ENCODE measurements at places on chromosomes 3 and 15.

DNA sequence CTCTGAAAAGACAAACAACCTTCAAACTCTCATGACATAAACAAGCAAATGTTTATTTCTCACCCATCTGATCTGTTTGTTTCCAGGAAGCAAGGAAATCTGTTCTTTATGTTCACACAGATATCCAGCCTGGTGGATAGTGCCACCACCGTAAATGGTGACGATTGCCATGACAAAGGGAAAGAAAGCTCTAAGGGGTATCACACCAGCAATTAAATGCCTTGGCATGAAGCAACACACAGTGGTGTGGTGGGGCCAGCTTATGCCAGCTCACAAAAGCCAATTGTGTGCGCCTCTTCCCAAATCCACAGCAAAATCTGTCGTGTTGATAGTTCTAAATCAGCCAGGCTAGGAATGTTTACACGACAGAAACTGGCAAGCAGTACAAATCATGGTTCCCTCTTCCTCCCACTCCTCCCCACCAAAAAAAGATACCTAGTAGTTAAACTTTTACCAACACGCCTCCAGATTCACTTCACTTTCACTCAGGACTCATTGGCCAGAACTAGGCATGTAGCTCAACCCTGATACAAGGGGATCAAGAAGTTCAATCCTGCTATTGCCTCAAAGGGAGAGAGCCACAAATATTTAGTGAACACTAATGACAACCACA is 189.2 kb upstream of the SLCO3A1 start:
- DNase-seq, result no peak

GRCh38 chr3:30933478-30934207 is 39.2 kb upstream of the GADL1 start:
- no peak for DNase-seq

DNA sequence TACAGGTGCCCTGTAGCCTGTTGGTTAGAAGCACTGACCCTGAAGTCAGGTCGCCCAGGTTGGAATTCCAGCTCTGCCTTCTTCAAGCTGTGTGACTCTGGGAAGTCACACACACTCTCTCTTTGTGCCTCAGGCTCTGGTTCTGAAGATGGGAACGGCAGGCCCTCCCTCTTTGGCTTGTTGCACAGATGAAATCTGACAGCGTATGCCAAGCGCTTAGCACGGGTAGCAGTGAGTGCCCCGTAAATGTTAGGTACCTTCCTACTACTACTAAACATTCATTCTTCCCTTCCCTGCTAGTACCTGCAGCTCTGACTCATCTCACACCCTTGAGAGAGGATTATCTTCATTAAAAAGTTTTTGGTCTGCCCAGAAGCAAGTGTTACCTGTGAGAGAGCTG is 139.0 kb downstream of the PGPEP1L start:
- DNase-seq, result no peak

GRCh38 chr3:10365791-10366190 is 44.9 kb upstream of the SEC13 start:
- no peak for DNase-seq

DNA sequence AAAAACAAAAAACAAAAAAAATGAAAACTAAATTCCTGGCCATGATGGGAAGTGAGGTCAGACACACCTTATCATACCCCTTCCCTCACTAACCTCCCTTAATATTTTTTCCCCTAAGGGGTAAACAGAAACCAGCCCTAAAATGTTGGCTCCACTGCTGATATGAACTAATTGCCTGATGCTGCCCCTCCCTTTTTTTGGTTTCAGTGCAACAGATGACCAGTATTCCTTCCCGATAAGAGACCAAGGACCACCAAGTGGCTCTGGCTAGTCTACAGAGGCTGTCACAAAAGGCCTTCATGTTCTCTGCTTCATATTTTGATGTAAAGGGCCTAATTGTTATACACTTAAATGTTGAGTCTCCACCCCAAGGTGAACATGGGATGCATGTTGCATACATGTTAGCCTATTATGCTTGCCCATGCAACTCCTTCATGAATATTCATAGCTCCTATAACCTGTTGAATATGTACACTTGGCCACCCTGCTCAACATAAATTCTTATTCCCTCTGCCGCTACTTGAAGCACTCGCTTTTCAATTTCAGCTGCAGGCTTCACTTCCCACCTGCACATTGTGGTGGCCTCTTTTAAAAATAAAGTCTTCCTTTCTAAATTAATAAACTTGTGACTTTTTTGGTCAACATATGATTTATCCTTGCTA is 12.3 kb upstream of the STAC start:
- no peak for DNase-seq

DNA sequence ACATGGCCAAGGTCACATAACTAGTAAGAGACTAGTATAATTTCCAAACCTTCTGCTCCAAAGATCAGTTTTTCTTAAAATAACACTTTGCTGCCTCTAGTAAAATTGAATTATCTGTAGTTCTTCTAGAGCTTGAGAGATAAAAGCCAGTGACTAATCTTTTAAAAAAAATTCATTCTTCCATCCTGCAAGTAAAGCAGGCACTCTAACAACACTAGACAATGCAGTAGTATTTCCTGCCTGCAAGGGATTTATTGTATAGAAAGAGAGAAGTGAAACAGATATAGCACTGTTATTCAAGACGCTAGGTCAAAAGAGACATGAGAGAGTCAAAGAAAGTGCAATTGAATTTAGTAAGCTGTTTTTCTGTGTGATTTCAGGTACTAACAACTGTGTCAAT is 159.5 kb upstream of the TBC1D5 start:
- no peak for DNase-seq

DNA sequence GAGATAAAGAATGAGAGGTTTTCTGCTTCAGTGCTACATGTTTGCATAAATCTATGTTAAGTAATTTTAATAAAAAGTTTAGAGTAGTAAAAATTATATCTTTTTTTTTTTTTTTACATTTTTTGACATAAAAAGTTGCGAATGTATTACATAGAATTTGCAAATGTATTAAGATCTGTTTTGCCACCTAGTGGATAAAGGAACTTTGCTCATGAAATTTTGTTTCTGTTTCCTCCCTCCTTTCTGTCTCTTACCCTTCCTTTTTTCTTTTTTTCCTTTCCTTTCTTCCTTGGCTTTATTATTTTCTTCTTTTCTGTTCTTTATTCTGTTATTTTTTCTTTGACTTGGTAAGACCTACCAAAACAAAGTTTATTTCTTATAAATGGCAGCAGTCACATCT is 58.5 kb upstream of the UTS2B start:
- no peak for DNase-seq

GRCh38 chr15:85406916-85407315 is 26.5 kb downstream of the AKAP13 start:
- DNase-seq, result no peak

DNA sequence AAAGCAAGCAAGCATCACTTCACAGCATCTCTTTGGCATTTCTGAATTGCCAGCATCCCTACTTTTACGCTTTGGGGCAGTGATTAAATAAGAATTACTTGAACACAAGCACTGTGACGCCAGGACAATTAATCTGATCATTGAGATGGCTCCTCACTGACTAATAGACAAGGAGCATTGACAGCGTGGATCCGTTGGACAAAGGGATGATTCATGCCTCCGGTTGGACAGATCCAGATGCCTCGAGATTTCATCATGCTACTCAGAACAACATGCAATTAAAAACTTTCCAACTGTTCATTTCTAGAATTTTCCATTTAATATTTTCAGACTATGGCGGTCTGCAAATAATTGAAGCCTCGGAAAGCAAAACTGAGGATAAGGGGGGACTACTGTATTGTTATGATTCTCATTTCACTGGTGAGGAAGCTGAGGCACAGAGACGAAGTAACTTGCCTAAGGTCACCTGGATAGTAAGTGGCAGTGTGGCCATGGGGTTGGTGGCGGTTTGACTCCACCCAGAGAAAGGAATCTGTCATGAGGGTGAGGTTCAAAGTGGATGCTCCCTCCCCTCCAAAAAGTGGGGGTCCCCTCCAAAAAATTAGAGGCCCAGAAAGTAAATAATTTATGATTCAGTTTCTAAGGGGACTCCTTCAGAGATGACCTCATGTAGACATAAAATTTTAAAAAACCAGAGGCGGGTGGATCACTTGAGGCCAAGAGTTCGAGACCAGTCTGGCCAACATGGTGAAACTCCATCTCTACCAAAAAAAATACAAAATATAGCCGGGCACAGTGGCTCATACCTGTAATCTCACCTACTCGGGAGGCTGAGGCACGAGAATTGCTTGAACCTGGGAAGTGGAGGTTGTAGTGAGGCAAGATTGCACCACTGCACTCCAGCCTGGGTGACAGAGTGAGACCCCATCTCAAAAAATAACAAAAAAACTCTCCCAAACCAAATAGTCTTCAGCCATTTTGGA is 12.3 kb upstream of the PGPEP1L start:
- no peak for DNase-seq

DNA sequence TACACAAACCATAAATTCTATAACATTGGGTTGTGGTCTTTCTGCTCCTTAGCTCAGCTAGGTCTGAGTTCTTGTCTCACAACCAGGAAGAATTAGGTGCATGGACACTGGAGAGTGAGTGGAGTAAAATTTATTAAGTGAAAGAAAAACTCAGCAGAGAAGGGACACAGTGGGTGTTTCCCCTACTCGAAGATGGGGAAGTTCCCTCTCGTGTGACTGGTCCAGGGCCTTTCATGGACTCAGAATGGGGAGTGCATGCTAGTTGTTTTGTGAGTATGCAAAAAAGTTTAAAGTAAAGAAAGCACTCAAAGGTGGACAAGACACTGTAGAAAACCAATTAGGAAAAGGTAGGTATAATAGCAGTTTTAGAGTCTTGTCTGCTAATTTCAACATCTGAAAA is 215.5 kb upstream of the RORA start:
- DNase-seq, result no peak

GRCh38 chr3:66380200-66380932 is 120.5 kb downstream of the LRIG1 start:
- no peak for DNase-seq

- no peak for DNase-seq
Observed at GRCh38 chr3:50275996-50276761, 2.7 kb upstream of the LSMEM2 start.

DNA sequence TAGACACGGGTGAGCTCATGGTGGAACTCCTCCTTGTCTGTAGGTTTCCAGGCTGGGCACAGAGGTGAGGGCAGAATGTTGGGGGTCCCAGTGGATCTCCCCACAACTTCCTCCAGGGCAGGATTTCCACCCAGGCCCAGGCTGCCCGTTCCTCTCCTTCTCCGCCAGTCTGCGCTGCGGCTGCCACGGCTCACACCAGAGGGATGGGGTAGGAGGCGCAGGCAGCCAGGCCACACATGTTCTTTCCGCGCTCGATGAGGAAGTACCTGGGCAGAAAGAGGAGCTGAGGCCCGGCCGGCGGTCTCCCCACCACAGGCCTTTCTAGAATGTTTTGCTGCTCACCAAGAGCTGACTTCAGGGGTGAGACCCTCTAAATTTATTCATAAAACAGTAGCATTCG is 22.9 kb downstream of the CTSH start:
- no peak for DNase-seq

DNA sequence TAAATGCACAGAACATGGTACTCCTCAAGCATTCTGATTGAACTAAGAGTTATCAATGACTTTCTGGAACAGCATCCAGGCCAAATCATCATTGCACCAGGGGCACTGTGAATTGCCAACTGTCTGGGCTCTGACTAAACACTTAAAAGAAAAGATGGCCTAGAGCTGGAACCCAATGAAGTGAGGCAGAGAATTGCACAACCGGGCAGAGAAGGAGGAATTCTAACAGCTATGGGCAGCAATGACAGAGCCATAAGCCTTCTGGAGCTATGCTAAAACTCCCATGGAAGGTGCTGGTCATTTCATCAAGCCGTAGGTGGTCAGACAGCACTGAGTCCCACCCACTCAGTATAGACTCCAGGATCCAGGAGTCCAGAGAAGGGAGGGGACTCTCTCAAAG is 48.1 kb upstream of the OXTR start:
- DNase-seq, result no peak

DNA sequence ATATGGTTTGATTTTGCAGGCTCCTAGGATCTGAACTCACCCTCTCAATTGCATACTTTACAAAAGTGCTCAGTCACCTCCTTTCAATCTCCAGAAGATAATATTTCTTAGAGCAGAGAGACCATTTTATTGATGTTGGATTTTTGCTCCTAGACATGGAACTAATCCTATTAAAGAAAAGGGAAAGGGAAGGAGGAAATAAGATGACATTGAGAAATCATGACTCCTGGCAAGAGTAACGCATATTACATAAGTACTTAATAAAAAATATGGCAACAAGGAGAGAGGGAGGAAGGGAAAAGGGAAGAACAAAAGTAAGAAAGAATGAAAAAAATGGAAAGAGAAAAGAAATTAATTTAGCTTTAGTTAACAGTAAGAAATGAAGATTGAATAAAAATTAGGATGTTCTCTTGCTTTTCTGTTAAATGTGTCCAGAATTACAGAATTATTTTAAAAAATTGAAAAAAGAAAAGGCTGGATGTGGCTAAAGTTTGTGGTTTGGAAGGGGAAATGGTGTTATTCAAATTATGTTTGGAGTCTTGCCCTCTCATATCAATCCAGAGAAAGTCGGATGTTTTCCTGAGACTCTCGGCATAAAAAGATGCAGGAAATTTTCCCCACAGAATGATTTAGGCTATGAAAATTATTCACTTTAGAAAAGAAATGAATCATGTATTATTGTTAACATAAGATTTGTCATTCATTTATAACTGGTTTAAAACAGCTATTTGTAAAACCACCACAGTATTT is 474.0 kb downstream of the FGF12 start:
- no peak for DNase-seq

- DNase-seq, result no peak
Observed at GRCh38 chr15:47415539-47415971, 301.8 kb upstream of the SEMA6D start.

DNA sequence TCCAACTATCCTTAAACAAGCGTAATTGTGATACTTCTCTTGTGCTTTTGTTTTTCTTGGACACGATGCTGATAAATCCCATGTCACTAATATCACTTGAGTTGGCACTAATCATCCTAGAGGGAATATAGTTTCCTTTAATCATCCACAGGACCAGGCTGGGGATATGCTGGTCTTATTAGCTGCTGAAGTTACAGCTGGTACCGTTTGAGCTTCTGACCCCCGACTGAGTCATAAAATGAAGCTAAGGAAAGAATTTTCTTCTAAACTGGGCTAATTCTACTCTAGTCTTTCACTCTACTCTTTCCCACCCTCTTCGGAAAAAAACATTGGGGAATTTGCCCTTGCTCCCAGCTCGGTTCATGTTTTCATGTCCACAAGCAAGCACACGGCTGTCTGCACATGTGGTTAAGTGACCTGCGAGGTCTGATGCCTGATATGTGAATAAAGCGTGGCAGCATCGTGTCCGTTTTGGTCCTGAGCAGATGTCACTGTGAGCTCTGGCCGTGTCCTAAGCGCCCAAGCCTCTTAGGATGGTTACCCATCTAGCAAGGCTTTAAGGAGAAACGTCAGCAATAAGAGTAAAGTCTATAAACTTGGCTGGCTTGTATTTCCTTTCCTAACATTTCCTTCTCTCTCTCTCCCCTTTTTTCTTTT is 223.7 kb downstream of the ITPR1 start:
- no peak for DNase-seq

Measured in activated CD4-positive, alpha-beta T cell treated with anti-CD3 and anti-CD28 coated beads, Interleukin-2, amount 50 U/mL, for 4 hours (primary cell).